Stimulated activated CD8-positive, alpha-beta memory T cell treated with anti-CD3 and anti-CD28 coated beads, Interleukin-7, amount 100 ng/mL, for 1 hour (primary cell): ENCODE measurements at places on chromosomes 7 and 10.

DNA sequence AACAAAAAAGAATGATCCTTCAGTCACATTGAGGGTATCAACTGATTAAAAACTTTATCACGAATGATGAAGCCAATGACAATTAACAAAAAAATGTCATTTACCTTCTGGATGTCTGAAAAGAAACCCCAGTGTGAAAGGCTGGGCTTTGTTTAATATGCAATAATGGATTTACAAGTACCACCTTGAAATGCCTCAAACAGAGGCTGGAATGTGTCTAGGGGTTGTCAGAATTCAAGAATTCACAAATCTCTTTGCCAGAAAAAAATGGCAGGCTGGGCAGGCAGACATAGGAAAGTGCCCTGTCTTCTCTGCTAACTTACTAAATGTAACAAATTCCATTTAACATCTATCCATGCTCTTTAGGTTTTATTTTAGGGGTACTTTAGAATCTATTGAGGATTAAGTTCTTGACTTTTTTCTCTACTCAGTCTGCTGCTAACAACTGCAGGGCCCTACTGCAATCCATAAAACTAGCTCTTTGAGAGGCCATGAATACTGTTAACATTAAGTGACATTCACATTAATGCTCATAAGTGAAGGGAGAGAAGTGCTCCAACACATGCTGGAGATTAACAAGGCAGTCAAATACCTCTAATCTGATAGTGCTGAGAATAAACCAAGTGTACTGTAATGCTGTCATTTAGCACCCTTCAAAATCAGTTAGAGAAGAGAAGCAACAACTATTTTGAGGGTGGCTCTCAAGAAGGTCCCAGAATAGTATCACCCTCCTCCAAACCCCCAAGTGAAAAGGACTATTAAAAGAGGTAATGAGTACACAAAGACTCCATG, 43.1 kb upstream of the KCNIP2 start:
- DNase-seq: no peak

DNA sequence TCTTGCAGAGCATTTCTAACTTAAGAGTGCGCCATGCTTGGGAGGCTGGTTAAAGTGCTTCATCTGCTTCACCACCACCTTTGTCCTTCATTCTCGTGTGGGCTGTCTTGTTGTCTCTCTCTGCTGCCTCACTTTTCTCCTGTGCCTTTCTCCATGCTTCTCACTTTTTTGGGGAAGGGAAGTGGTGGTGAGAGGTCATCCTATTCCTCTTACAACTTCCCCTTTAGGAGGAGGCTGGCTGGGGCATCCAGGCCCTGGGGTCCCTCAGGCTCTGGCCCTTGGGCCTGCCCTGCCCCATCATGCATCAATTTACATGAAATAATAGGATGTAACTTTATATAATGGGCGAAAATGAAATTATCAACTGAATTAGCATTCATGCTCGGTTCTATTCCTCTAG, 39.9 kb upstream of the PIP4K2A start:
- DNase-seq: no peak

DNA sequence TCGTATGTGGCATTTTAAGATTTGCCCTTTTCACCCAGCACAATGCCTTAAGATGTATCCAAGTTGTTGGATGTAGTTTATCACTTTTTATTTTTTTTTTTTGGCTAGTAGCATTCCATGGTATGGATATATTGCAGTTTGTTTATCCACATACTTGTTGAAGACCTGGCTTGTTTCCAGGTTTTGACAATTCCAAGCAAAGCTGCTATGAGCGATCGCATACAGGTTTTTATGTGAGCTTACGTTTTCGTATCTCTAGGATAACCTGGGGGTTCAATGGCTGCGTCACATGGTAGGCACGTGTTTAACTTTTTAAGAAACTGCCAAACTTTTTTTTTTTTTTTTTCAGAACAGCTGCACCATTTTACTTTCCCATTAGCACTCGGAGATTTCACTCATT, 32.2 kb downstream of the BAIAP2L1 start:
- no peak for DNase-seq

DNA sequence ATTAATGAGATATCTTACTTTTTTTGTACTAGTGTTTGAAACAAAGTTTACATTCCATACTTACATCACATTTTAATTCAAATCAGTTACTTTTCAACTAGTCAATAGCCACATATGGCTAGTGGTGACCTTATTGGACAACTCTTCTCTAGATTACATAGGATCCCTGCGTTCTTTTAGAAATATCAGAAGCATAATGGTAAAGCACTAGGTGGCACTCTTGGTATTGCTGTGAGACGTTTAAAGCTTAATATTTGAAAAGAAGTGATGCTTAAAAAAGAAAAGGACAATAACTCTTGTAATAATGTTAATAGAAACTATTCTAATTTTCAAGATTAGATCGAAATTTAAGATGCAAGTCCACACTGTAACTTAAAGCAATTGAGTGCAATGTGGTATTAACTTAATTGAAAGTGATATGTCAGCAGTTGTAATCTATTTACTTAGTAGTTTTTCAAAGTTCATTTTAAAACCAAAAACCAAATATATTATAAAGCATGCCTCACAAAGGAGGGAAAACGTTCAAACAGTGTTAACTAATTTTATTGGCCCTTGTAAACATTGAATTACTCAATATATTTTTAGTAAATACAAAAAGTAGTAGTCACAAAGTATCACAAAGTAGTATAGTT, 339.1 kb downstream of the ATRNL1 start:
- DNase-seq: no peak

DNA sequence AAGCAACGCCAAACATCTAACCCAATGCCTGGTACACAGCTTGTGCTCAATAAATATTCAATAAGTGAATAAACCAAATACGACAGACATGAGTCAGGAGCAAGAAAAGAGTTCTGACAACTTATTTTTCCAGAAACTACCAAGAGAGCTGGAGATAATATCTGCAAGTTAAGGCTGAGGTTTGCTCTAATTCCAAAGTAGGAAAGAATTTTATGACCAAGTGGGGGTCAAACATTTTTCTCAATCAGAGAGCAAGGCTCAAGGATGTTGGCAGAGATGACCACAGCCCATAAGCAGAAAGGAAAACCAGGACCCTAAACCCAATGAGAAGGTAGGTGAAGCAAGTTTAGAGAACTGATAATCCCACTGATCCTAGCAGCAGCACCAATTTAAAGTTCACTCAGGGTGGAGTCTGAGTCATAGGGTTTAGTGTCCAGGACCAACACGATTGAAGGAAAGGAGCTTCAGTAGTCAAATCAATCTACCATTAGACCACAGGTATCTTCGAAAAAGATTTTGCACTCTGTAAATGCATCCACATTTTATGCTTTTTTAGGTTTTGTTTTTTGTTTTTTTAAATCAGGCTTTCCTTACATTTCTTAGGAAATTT, 49.3 kb upstream of the KCNIP2 start:
- no peak for DNase-seq

DNA sequence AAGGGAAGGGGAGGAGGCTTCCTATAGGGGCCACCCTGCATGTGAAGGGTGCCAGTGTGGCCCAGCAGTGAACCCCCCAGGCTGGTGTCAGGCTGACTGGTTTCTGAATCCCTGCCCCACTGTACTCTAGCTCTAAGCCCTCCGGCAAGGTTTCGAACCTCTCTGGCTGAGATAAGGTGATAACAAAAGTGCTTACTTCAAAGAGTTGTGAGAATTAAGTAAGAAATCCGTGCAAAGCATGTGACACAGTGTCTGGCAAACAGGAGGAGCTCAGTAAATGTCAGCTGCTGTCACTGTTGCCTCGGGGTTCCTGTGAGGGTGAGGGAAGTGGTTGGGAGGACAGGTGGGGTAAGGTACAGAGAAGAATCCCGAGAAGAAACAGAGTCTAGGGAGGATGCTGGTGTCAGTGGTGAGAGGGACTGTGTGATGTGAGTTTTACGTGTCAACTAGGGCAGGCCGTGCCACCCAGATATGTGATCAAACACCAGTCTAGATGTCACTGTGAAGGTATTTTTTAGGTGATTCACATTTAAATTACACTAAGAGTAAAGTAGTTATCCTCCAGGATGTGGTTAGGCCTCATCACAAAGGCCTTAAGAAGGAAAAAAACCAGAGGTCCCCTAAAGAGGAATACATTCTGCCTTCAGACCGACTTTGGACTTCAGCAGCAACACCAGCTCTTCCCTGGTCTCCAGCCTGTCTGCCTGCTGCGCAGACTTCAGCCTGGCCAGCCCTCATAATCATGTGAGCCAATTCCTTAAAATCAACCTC, 64.4 kb downstream of the BPGM start:
- DNase-seq: peak; percentile 7

- DNase-seq: no peak
Measured at GRCh38 chr7:66974986-66975590, 20.3 kb downstream of the SBDS start.

- DNase-seq: no peak
Measured at GRCh38 chr10:110340816-110341215, 36.1 kb upstream of the SMNDC1 start.

DNA sequence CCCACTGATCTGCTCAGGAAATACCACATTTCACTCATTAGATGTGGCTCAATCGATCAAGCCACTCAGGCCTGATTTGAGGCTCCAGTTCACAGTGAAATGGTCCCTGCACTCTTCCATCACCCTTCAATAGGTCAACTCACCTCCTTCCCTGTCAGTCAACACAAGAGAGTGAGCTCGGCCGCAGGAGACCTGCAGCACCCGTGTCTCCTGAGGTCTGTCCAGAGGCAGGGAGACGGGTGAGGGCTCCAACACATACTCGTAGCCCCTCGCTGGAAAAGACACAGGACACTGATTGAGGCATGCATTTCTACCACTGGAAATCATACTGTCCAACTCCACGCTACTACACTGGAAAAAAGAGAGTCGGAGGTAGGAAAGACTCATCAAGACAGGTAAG, 7.1 kb downstream of the RCC1L start:
- no peak for DNase-seq

- no peak for DNase-seq
Measured at GRCh38 chr10:122019414-122019975, 30.5 kb downstream of the TACC2 start.
